ENCODE measurements at places on chromosomes 6 and 20.

GRCh38 chr6:139744891-139745290 lies 370.4 kb upstream of the CITED2 start:
- DNase-seq = no peak

DNA sequence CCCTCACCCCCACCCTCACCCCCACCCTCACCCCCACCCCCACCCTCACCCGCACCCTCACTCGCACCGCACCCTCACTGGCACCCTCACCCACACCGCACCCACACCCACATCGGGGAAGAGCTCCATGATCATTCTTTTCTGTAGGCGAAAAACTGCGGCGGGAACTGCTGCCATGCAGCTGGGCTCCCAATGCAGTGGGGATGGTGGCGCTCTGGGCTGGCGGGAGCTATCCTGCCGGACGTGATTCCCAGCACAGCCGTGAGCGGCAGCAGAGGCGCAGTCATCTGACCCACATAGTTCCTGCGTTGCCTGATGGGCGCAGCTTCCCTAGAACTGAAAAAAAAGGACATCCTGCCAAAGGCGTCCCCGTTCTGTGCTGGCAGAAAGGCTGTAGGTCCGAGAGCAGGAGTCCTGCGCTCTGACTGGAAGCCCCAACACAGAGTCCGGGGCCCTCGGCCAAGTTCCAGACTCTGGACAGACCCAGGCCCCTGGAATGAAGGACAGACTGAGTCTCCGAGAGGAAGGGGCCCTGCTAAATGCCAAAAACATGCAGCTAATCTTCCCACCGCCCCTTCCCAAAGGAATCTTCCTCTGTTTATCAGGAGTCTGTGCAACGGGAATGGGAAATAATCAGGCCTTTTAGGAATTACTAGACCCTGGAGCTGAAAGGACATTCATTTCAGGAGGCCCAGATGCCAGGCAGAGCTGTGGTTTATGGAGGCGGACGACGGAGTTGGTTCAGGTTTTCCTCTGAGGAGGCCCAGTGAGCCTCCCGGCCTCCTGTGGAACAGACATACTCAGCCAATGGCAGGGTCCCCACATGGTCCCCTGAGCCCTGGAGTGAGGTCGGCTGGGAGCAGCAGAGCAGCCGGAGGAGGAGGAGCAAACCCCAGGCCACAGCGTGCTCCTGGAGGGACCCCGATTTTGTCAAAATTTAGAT lies 14.1 kb upstream of the TCFL5 start:
- DNase-seq = no peak

- DNase-seq = no peak
Measured at GRCh38 chr20:31739550-31739977, 474 bp downstream of the TPX2 start.

- DNase-seq = no peak
Measured at GRCh38 chr20:10783707-10784553, 110.1 kb upstream of the JAG1 start.

GRCh38 chr6:139475241-139475640 lies 100.8 kb upstream of the CITED2 start:
- DNase-seq = no peak

DNA sequence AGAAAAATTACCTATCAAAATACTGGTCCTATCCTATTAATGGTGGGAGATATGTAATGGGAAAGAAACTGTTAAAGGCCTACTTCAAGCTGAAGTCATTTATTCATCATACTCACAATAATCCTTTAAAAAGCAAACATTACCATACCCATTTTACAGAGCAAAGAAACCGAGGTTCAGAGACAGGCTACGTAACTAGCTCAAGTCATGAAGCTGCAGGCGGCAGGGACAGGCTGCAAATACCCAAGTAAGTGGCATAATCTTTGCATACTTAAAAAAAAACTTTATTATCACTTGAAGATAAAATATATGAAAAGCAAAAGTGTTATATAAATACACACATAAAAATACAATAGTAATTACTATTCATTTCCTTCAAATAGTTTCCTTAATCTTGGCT lies 2.6 kb downstream of the RALGAPA2 start:
- DNase-seq = no peak

- no peak for DNase-seq
Measured at GRCh38 chr6:156102129-156102528, 646.5 kb upstream of the NOX3 start.

- no peak for DNase-seq
Measured at GRCh38 chr6:4403828-4404227, 268.5 kb upstream of the ECI2 start.

- DNase-seq = no peak
Measured at GRCh38 chr6:79005497-79005896, 72.6 kb downstream of the PHIP start.

- no peak for DNase-seq
Measured at GRCh38 chr6:3867641-3868502, 18.7 kb downstream of the FAM50B start.

DNA sequence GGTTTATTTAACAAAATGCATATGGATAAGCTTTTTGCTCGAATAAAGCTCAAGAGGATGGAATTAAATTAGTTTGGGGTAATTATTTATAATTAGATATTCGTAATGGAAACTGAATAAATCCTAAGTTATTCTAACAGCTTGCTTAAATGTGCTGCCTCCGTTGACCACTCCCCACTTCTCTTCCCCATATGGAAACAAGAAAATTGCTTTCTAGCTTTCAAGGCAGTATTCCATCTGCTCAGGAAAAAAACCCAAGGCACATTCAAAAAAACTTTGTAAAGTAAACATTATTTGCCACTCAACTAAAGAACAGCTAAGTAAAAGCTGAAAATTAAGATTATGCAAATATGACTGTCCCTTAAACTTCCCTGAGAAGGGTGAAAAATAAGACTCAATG lies 369.2 kb downstream of the HAO1 start:
- no peak for DNase-seq

- DNase-seq = no peak
Measured at GRCh38 chr6:150622941-150623874, 23.5 kb downstream of the PLEKHG1 start.

GRCh38 chr20:41784209-41784958 lies 166.2 kb upstream of the CHD6 start:
- DNase-seq = no peak

DNA sequence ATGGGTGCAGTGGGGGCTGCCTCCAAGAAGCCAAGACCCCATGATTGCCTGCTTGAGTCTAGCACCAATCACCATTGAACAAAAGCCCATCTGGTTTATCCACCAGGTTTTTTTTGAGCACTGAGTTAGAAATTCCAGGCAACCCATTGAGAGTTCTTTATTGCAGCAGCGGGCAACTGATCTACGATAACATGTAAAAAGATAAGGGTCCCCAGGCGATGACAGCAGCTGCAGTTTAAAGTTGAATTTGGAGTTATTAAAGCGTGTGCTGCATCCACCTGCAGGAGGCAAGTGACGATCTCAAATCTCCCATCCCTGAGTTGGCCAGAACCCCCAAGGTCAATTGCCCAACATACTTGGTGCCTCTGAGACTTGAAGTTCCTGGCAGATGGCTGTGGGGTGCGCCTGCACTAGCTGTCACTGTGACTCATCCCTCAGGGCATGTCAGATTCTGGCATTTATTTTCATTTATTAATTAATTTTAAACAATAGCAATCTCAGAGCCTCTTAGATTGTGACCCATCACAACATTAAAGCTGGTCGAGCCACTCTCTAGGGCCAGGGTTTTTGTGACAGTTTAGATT lies 290.4 kb upstream of the SULF2 start:
- DNase-seq = no peak

DNA sequence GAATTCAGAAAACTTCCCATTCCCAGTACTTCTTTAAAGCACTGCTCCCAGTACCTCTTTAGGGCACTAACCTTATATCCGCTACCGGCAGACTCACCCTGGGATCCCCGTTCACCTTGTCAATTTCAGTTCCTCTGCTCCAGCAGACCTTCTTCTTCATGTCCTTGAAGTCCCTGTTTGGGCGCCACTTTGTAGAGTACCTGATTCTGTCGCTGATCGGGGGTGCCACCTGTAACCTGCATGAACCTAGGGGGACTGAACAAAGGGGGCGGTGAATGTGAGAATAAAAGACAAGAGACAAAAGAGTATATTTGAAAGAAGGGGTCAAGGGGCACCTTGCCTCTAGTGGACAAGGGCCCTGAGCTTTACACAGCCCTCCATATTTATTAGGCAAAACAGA lies 4.9 kb upstream of the GINS1 start:
- no peak for DNase-seq

GRCh38 chr6:121544691-121545090 lies 109.2 kb downstream of the GJA1 start:
- DNase-seq = no peak

DNA sequence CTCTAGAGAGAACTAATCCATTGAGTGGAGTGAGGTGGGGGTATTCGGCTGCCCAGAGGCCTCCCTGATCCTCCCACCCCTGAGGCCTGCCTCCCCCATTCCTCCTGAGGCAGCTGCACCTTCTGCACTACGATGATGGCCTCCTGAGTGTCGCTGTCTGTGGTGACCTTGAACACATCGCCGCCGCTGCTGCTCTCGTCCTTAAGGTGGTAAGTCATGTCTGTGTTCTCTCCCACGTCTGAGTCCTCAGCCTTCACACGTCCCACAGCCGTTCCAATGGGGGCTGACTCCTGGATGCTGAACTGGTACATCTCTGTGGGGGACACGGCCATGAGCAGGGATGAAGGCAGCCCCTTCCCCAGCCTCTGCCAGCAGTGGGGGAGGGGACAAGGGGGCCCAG lies 94.8 kb downstream of the CD40 start:
- no peak for DNase-seq

DNA sequence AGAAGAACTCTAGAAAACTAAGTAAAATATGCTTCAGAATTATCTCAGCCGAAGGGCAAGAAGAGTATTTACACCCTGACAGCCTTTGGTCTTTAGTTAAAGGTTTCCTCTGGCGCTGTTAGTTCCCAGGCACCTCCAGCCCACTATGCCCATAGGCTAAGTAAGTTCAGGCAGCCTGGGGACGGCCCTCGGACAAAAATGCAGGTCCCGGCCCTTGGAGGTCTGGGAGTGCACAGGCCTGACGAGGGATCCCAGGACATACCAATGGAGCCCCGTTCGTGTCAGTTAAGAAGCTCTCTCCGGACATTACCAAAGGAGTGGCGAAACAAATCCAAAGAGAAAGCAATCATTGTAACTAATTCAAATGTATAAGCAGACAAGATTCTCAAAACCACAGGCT lies 311.8 kb downstream of the CD83 start:
- DNase-seq = no peak

DNA sequence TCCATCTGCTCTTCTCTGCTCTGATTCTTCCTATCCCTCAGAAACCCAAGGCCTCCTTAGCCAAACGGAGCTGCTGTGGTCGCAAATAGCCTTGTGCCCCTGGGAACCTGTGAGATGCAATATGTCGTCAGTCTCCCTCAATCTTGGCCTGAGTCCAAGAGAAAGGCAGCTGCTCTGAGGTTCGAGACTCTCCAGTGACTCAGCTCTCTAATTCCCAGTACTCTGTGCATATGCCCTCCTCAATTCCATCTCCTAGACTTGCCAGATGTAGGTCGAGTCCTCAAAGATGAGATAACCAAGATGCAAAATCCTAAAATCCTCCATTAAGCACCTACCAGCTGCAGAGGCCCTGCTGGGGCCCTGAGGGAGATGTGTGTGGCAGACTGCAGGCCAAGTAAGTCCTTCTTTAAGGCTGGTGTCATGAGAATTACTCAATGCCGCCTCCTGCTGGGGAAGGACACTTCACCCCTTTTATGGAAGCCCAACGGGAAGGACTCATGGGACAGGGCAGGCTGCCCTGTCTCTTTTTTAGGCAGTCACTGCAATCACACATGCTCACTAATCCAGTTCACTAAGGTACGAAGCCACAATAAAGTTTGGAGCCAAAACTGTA lies 28.5 kb downstream of the C6orf15 start:
- peak; percentile 54 for DNase-seq

- DNase-seq = peak; percentile 71
Measured at GRCh38 chr6:14857501-14857900, 388.4 kb upstream of the JARID2 start.

DNA sequence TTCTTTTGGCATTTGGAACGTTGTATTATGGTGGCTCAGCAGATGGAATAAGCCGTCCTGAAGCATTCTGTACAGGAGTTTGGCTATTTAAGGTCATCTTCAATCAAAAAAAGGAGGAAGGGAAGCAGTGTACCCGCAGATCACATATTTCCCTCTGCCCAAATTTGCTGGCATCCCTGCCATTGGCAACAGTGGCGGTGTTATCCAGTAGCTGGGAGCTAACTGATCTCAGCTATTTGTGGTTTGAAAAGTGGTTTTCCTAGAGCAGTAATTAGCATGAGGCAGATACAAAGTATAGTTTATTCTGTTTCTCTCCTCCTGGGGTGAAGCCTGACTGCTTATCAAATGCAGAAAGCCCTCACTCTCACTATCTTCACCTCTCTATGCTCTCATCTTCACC lies 576.8 kb downstream of the QKI start:
- no peak for DNase-seq

- no peak for DNase-seq
Measured at GRCh38 chr20:35641743-35642142, 23.0 kb downstream of the CPNE1 start.

DNA sequence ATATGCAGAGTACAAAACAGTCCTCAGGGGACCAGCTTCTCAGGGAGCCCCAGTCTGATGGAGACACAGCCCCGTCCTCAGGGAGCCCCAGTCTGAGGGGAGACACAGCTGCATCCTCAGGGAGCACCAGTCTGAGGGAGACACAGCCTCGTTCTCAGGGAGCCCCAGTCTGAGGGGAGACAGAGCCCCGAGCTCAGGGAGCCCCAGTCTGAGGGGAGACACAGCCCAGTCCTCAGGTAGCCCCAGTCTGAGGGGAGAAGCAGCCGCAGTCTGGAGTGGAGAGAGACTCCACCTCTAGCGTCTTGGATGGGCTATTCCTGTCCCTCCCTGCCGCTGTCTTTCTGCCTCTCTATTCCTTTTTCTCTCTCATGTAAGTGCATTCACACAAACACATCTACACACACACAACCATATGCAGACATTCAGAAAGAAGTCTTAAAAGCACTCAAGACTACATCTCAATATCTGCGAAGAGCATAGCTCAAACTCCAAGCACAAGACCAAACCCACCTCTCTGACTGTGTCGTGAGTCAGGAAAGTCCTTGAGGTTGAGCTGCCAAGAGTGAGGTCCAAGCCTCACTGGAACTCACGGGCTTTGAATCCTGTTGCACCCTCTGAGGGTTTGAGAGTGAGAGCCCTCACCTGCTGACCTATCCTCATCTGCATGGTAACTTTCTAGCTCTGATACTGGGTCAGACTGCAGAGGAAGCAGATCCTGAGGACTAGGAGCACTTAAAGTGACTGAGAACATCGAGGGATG lies 53.1 kb upstream of the SAYSD1 start:
- DNase-seq = no peak

DNA sequence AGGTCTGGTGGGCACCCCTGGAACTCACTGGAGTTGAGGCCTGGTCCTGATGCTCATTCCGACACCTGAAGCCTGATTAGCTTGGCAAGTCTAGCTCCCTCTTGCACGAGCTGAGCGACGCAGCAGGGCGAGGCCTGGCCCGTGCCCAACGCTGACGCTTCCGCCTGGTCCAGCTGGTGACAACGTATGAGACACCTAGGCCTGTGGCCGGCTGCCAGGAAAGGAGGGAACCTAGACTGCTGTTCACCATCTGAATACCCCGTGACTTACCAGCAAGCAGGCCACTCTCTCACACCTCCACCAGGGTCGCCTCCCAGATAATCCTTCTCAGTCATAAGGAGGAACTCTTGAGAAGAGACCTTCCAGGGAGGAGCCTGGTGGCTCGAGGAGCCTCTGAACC lies 24.5 kb downstream of the YTHDF1 start:
- DNase-seq = no peak
